Inflammatory macrophage (primary cell): ENCODE measurements at places on chromosomes 3 and 15.

- DNase-seq = peak; percentile 36
Observed at GRCh38 chr3:73765878-73766545, 141.3 kb upstream of the PDZRN3 start.

DNA sequence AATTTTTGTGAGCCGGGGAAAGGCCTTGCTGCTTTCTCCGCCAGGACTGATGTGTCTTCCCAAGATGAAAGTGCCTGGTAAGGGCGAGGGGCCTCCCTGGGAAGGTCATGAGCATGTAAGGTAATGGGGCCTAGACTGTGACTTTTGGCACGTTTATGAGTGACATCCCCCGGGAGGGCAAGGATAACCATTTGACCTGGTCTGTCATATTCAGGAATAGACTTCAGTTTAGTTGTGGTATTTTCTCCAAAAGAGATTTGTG, 631 bp upstream of the CNBP start:
- DNase-seq = peak; percentile 55

GRCh38 chr3:46897031-46897430, 19.5 kb downstream of the PTH1R start:
- no peak for DNase-seq

DNA sequence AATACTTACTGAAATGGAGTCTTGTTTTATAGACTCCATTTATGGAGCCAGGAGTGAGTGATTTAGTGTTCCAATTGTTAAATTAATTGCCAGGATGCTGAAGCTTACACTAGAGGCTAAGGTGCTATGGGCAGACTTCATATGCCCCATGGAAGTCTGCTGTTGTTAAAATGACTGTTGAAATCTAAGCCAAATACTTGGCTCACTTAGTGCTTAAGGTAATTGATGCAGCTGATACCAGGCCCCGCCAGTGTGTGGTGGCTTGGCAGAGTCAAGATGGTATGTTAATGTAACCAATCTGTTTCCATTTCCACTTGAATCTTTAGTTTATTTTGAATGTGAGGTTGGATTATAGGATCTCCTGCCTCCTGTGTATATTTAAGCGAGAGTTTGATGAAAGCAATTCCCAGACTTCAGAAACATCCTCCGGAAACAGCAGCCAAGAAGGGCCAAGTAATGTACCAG, 187.1 kb downstream of the ITPR1 start:
- DNase-seq = no peak

DNA sequence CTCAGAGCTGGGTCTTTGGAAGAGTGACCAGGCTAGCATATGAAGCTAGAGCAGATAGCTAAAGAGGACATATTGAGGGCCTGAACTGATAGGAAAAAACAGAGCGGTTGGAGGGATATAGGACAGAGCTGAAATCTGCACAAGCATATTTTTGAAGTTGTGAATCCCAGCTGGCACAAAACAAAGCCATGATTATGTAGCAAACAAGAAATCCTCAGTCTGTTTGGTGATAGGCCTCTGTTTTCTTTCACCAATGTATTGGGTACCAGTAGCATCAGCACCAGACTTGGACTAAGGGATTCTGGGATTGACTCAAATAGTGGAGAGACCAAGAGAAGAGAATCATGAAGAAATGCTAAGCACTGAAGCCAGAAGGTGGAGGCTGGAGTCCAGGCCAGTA, 151.0 kb downstream of the FAM43A start:
- no peak for DNase-seq

DNA sequence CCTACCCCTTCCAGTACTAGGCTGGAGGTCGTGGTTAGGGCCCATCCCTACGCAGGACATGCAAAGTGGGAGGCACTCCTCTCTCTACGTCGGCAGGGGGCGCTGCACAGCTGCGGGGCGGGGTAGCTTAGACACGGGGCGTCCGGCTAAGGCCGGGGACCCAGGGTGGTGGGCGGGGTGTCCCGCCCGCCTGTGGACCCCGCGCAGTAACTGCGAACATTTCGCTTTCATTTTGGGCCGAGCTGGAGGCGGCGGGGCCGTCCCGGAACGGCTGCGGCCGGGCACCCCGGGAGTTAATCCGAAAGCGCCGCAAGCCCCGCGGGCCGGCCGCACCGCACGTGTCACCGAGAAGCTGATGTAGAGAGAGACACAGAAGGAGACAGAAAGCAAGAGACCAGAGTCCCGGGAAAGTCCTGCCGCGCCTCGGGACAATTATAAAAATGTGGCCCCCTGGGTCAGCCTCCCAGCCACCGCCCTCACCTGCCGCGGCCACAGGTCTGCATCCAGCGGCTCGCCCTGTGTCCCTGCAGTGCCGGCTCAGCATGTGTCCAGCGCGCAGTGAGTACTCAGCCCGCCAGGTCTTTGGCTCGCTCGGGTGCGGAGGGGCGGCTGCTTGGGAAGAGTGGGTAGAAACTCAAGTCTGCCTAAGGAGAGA, at the start of gene IL12A:
Gene IL12A, plus strand, starts transcription at position 219 of the 655 bp plus-strand sequence.
- DNase-seq = peak; percentile 71

DNA sequence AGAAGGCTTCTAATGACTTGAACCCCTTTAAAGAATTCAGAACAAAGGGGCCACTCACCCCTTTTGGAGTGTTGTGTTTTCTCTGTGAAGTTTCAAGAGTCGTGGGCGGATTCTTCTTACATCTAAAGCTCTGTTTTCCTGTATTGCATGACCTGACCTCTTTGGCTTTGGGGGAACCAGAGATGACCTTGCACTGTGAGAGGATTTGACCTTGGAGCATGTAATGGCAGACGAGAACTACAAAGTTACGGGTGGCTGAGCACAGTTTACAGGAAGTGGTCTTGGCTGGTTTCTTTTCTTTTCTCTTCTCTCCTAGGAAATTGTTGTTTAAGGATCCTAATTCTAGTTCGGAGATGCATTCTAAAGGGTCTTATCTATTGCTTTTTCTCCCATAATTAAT, 6.2 kb upstream of the BDH1 start:
- no peak for DNase-seq

DNA sequence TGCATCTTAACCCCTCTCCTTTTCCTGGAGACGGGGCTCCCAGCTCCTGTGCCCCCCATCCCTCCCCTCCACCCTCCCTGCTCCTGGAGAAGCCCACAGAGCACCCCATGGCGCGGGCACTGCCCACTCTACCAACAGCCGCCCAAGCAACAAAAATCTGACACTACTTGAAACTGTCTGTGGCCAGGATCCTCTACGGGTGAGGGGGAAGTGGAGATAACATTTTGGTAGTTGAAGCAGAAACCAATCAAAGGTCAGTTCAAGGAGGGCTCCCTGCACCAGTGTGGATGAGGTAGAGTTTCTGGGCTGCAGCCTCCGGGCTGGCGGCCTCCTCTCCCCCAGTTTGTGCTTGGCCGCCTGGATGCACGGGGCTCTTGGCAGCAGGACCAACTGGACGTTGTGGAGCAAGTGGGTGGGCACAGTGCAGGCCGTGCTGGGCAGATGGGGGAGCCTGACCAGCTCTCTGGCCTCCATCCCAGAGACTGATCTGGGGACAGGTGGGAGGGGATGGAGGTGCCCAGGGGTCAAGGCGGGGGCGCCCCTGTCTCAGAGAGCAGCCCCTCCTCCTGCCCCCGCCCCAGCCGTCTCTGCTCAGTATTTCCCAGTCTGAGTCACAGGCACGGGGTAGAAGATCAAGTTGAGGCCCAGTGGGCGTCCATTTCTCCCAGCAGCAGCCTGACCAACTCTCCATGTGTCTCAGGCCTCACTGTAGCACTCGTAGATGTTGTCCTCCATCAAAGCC, 12.8 kb downstream of the H1-8 start:
- DNase-seq = no peak

- no peak for DNase-seq
Observed at GRCh38 chr3:46676601-46677410, 16.7 kb downstream of the ALS2CL start.

GRCh38 chr3:183268366-183268765, 15.3 kb downstream of the B3GNT5 start:
- DNase-seq = no peak

GRCh38 chr3:79115458-79115857, 652.3 kb downstream of the ROBO1 start:
- DNase-seq = no peak

DNA sequence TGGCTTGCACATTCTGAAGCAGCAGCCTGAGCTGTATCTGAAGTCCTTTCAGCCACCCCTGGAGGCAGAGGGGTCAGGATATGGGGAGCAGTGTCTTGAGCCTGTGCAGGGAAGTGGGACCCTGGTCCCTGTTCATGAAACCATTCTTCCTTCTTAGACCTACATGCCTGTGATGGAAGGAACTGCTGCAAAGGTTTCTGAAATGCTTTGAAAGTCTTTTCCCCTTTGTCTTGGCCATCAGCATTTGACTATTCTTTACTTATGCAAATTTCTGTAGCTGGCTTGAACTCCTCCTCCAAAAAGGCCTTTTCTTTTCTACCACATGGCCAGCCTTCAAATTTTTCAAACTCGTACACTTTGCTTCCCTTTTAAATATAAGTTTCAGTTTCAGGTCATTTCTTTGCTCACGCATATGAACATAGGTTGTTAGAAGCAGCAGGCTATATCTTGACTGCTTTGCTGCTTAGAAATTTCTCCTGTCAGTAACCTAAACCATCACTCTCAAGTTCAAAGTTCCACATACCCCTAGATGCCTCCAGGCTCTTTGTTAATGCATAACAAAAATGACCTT, 62.3 kb downstream of the GALK2 start:
- no peak for DNase-seq

GRCh38 chr15:27094235-27094634, 123.3 kb downstream of the GABRG3 start:
- DNase-seq = no peak

DNA sequence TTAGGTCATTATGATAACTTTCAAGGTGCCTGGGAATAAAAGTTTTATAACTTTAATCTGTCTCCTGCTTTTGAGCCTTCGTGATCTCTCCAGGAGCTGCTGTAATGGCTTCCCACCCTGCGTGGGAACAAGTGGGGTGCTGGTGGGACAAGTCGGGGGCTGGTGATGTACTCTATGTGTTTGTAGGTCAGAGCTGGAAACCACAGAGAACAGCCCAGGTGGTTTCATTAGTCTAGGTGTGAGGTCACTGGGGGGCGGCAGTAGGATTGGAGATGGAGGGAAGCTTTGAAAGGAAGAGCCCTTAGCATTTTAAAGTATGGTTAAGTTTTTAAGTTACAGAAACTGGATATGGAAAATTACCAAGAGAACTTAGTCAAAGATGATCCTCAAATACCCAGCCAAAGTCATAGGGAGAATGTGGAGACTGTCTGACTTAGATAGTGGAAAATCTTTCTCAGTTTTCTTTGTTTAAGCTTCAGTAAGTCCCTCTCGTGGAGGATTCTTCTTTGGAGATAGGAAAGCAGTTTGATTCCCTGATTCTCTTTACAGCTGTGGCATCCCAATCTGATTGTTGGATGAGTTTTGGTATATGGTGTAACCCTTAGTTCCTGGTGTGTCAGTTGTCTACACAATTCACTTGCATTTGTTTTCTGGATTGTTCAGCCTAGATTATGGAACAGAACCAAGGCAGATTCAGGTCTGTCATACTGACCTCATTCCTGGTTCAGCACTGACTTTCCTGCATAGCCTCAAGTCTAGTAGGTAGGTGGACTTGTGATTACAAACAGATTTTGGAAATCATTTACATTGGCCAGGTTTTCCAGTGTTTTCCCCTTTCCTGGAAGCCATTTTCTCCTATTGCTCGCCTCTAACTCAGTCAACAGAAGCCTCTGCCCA, 115.6 kb downstream of the FNDC3B start:
- DNase-seq = no peak

GRCh38 chr3:188901671-188902287, 270.0 kb upstream of the TPRG1 start:
- DNase-seq = peak; percentile 17

GRCh38 chr3:154131830-154132229, 10.6 kb downstream of the ARHGEF26 start:
- no peak for DNase-seq

DNA sequence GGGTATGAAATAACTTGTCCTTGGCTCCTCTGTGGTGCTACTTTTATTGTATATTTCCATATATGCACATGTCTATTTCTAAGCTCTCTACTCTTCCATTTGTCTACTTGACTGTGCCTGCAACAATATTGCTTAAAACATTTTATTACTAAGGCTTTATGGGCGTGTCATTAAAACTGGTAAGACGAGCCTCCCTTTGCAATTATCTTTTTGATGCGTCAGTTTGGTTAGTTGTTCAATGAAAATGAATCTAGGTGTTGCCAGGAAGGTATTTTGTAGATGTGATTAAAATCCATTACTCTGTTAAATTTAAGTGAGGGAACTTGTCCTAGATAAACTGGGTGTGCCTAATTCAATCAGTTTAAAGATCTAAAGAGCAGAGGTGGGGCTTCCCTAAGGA, 12.9 kb upstream of the TRA2B start:
- no peak for DNase-seq

DNA sequence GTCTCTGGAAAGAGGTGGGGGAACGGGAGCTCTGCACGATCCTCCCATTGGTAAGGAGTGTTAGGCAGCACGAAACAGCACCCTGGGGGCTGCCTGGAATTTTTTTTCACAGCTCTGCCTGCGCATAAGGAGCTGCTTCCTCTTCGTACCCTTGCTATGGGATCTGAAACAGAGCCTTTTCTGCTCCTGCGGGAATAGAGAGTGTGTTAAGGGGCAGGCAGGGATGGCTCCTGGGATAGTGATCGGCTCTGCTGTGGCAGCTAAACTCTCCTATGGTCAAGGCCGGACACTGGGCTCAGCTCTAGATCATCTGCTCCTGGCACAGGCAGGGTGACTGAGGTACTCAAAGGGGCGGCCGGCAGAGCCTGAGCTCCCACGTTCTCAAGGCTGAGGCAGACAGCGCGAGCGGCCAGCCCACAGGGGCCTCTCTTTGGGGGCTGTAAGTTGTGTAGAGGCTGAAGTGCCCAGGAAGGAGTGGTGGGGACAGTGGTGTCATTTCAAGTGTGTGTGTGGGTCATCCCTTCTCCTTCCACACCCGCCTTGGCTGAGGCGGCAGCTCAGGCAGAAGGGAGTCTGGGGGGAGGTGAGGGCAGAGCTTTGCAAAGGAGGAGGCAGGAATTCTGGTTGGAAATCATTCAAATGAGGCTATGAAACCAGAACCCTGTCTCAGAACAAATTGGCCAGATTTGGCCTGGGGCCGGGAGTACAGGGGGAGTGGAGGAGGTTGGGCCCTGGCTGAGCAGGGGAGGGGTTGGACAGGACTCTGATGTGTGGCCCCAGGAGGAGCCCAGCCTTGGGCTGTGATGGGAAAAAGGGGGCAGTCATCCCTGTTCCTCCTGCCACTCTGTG, 31.0 kb downstream of the EPHB3 start:
- DNase-seq = no peak

DNA sequence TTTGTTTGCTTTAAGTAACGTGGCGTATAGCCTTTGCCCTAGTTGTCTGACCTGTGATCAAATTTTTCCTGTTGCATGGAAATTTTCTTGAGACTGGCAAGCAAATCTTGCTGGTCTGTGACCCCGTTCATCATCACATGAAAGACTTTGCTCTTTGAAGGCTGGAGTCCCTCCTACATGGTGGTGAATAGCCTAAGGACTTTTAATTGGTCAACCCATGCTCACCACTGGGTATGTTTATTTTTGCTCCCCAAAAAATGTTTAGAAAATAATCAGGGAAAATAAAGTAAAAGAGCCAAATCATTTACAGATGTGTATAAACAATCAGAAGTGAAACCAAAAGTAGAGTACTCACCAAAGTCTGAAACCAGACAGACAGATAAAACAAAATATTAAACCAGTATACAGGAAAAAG, 1075.3 kb upstream of the ALCAM start:
- DNase-seq = no peak
